A549 treated with dexamethasone at 1 μM for 4 hours (cell line): ENCODE measurements at places on chromosomes 2 and 18. TPM values are rescaled to one million over a fixed set of nuclear protein-coding genes. Genes with fewer than 3 reads are reported as not detected.

Gene COLEC12
- total RNA-seq, result 0.02 to 0.06 TPM (median 0.03 TPM) in 5 replicates

Gene SLC4A3
- 1.9 to 4.0 TPM (median 2.9 TPM) in 5 replicates for total RNA-seq

Gene ZBTB7C
- total RNA-seq, result 0.16 to 0.53 TPM (median 0.19 TPM) in 5 replicates

Gene GCA
- 4.3 to 6.0 TPM (median 5.8 TPM) in 5 replicates for total RNA-seq

Gene REEP1
- 0.89 to 1.6 TPM (median 1.2 TPM) in 5 replicates for total RNA-seq

Gene TET3
- total RNA-seq, result 7.7 to 15.5 TPM (median 13.0 TPM) in 5 replicates

Gene MROH2A
- total RNA-seq, result 0.14 to 0.37 TPM (median 0.30 TPM) in 5 replicates

Gene TCF7L1
- 7.5 to 12.4 TPM (median 11.6 TPM) in 5 replicates for total RNA-seq

Gene MPP4
- total RNA-seq, result 0.04 to 0.08 TPM (median 0.06 TPM) in 3 of 5 replicates, not detected in the others

Gene CDH2
- total RNA-seq, result 39.4 to 57.6 TPM (median 50.4 TPM) in 5 replicates

Gene HAAO
- not detected in 5 replicates for total RNA-seq

Gene ANKRD12
- total RNA-seq, result 3.2 to 6.7 TPM (median 5.5 TPM) in 5 replicates

Gene TRABD2A
- total RNA-seq, result 11.2 to 16.2 TPM (median 14.5 TPM) in 5 replicates

Gene RNF103
- 55.8 to 69.5 TPM (median 66.7 TPM) in 5 replicates for total RNA-seq

Gene LONRF2
- 1.5 to 3.3 TPM (median 2.1 TPM) in 5 replicates for total RNA-seq

Gene LCT
- 0.01 to 0.04 TPM (median 0.02 TPM) in 4 of 5 replicates, not detected in the other for total RNA-seq

Gene SIX3
- total RNA-seq, result 2.0 to 3.7 TPM (median 3.3 TPM) in 5 replicates

Gene RTP5
- total RNA-seq, result not detected in 5 replicates

Gene SKA1
- total RNA-seq, result 12.4 to 15.3 TPM (median 13.4 TPM) in 5 replicates

Gene CYP26B1
- total RNA-seq, result 9.1 to 17.2 TPM (median 14.4 TPM) in 5 replicates

Gene IL1B
- 0.11 to 0.27 TPM (median 0.16 TPM) in 4 of 5 replicates, not detected in the other for total RNA-seq

Gene CHRNA1
- not detected in 5 replicates for total RNA-seq

Gene PRKAG3
- total RNA-seq, result 0.04 TPM in 1 of 5 replicates, not detected in the others

Gene FLACC1
- total RNA-seq, result 0.20 to 0.64 TPM (median 0.22 TPM) in 4 of 5 replicates, not detected in the other

Gene CPS1
- 12.6 to 20.9 TPM (median 17.3 TPM) in 5 replicates for total RNA-seq

Gene CDK15
- not detected in 5 replicates for total RNA-seq

Gene EIF2B4
- total RNA-seq, result 51.5 to 60.8 TPM (median 57.1 TPM) in 5 replicates

Gene AGAP1
- total RNA-seq, result 14.6 to 25.3 TPM (median 22.9 TPM) in 5 replicates

Gene GPR75
- 1.1 to 2.9 TPM (median 2.6 TPM) in 5 replicates for total RNA-seq

Gene KCNG2
- total RNA-seq, result not detected in 5 replicates

Gene POTEC
- total RNA-seq, result not detected in 5 replicates

Gene STK39
- 15.6 to 19.2 TPM (median 18.8 TPM) in 5 replicates for total RNA-seq

Gene STK25
- 81.1 to 126 TPM (median 115 TPM) in 5 replicates for total RNA-seq

Gene TGFA
- total RNA-seq, result 4.4 to 8.2 TPM (median 4.9 TPM) in 5 replicates

Gene TMEM200C
- not detected in 5 replicates for total RNA-seq

Gene RGPD3
- 0.14 to 0.25 TPM (median 0.16 TPM) in 5 replicates for total RNA-seq

Gene FAM161A
- total RNA-seq, result 6.0 to 9.9 TPM (median 8.7 TPM) in 5 replicates

Gene PPP1R1C
- total RNA-seq, result 1.1 to 2.3 TPM (median 1.5 TPM) in 5 replicates

Gene DSG1
- total RNA-seq, result not detected in 5 replicates

Gene ATF2
- 15.3 to 24.3 TPM (median 21.6 TPM) in 5 replicates for total RNA-seq

Gene XIRP2
- not detected in 5 replicates for total RNA-seq

Gene CCDC102B
- 0.20 to 0.64 TPM (median 0.47 TPM) in 5 replicates for total RNA-seq

Gene RAX
- not detected in 5 replicates for total RNA-seq

Gene NEURL3
- total RNA-seq, result 0.39 to 0.61 TPM (median 0.45 TPM) in 5 replicates

Gene DCDC2C
- 0.26 to 0.67 TPM (median 0.28 TPM) in 5 replicates for total RNA-seq

Gene PFN4
- 1.2 to 1.8 TPM (median 1.4 TPM) in 5 replicates for total RNA-seq

Gene PAX8
- total RNA-seq, result 0.60 to 1.0 TPM (median 0.80 TPM) in 5 replicates

Gene KCTD1
- total RNA-seq, result 32.9 to 44.0 TPM (median 40.8 TPM) in 5 replicates

Gene CHRND
- 0.07 to 0.09 TPM in 2 of 5 replicates, not detected in the others for total RNA-seq

Gene TBC1D8
- 69.1 to 105 TPM (median 82.0 TPM) in 5 replicates for total RNA-seq

Gene ST8SIA5
- total RNA-seq, result 0.02 TPM in 2 of 5 replicates, not detected in the others

Gene CRACDL
- total RNA-seq, result 2.7 to 6.0 TPM (median 4.7 TPM) in 5 replicates

Gene TRIM54
- total RNA-seq, result 0.67 to 1.2 TPM (median 0.81 TPM) in 5 replicates
